NCI-H146 (cell line): ENCODE measurements at places on chromosomes 7 and 10.
A peak's percentile ranks its signal among the peaks of the same experiment; 100 is the strongest.

DNA sequence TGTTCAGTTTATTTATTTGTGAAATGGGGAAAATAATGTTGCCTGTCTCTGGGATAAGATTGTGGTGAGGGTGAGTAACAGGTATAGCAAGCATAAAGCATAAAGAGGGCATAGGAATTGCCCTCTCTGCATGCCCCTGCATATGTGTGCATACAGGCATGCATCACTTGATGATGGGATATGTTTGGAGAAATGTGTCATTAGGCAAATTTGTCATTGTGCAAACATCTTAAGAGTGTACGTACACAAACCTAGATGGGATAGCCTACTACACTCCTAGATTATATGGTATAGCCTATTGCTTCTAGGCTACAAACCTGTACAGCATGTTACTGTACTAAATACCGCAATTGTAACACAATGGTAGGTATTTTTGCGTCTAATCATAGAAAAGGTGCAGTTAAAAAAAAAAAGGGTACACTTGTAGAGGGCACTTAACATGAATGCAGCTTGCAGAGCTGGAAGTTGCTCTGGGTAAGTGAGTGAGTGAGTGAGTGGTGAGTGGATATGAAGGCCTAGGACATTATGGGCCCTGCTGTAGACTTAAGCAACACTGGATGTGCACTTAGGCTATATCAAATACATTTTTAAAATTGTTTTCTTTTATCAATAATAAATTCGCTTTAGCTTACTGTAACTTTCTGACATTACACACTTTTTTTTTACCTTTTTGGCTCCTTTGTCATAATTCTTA is 386.5 kb upstream of the ANKRD30A start:
- no peak for DNase-seq

- no peak for DNase-seq
Measured at GRCh38 chr10:111177379-111177778, 100.5 kb downstream of the ADRA2A start.

- no peak for DNase-seq
Measured at GRCh38 chr10:5184987-5185775, at the start of gene AKR1C8. AKR1C8 (minus strand) TSS chr10:5185150; CDS start chr10:5185104, 46 bp downstream.

DNA sequence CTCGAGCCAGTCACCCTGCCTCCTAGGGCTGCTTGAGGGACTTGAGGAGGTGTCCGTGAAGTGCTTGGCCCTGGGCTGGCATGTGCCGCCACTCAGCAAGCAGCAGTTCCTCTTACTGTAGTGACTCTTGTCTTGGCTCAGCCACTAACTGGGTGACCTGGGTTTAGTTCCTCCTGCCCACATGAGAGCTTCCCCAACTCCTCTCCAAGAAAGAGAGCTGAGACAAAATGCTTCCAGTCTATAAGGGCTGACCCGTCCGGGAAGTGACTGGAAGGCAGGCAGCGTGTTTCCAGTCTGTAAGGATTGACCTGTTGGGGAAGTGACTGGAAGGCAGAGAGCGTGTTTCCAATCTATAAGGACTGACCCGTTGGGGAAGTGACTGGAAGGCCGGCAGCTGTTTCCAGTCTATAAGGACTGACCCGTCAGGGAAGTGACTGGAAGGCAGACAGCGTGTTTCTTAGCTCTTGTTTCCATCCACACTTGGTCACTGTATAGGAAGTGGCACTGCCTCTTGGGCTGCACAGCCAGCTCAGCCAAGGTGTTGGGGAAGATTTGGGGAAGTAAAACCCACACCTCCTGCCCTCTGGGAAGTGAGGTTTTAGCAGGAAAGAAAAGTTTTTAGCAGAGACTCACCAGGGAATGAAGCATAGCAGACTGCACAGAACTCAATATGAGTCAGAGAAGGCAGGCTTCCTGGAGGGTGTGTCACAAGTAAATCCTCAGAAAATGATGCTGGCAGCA is 53.3 kb upstream of the PPIF start:
- DNase-seq, result no peak

DNA sequence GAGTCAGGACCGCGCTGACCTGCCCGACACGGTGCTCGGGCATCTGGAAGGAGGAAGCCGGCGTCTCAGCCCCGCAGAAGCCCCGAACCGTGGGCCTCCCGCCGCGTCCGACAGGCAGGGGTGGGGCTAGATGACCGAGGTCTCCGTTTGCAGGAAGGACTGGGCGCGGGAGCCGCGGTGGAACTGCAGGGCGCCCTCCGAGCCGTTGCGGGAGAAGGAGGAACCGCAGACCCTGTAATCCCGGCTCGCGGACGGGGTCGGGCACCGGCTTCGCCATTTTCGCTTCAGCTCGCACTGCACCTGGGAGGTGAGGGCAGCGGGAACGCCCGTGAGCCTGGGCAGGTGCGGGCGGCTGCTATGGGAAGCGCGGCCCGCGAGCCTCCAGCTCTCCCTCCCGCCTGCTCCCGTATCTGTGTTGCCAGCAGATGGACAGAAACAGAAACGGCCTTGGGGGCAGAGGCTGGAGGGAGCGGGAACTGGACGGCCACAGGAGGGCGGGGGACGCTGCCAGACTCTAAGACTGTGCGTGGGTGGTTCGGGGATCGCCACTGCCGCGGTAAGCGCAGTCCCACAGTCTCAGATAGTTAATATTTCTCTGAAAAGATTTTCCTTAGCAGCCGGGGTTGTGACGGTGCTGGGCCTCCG is 114.1 kb downstream of the VIPR2 start:
- DNase-seq, result peak; percentile 57

GRCh38 chr10:126065751-126066377 is 169.5 kb downstream of the FANK1 start:
- DNase-seq, result no peak

DNA sequence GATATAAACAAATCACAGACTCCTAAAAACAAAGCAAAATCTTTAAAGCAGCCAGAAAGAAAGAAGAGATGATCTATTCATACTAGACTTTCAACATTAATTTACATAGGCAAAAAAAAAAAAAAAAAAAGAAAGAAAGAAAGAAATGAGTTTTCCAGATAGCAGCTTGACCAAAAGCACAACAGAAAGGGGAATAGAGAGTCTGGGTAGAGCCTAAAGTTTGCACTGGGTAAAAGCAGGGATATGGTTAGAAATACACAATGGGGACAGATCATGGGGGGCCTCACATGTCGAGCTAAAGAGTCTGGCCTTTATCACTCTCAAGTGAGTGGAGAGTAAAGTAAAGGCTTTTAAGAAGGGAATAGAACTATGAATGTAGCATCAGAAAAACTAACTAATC is 169.8 kb downstream of the SGMS1 start:
- no peak for DNase-seq
